ENCODE measurements at places on chromosomes 5 and 9.

DNA sequence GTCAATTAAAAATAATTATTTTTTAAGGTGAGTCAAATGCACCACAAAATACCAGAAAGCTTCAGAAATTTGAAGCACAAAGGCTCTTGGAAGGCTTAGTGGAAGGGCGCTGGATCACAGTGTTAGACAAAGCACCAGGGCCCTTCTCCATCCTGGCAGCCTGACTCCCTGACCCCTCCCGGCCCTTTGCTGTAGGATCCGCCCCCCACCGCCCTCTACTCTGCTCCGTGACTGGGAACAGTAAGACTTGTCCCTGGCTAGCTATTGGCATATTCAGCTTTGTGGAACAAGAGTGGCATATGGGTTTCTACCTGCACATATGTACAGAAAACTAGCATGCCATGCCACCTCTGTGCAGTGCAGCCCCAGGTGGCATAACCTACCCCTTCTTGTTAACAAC, 222.1 kb downstream of the SYK start:
- DNase-seq, result no peak

GRCh38 chr5:150397146-150397781, 15.4 kb downstream of the CD74 start:
- DNase-seq, result no peak

GRCh38 chr9:110330484-110331105, 7.1 kb downstream of the TXNDC8 start:
- no peak for DNase-seq

GRCh38 chr5:79552984-79553383, 39.0 kb upstream of the HOMER1 start:
- DNase-seq, result no peak

DNA sequence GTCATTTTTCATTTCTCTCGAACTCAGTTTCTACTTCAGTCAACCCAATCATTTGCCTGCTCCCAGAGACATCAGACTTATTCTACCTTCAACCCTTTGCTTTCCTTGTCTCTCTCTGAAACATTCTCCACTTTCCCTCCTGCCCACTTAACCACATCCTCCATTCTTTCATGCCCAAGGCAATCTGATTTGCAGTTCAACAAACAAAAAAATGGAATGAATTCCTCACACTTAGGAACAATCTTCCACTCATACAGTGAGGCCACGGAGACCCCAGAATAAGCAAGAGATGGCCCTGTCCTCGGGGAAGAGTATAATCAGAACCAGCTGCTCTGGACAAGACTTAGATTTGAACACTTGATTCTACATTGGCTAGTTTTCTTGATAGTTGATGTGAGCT, 180.5 kb downstream of the RFK start:
- DNase-seq, result no peak

- DNase-seq, result no peak
Observed at GRCh38 chr5:124176692-124177091, 569.7 kb downstream of the ZNF608 start.

GRCh38 chr5:149455889-149456409, 76.9 kb upstream of the IL17B start:
- no peak for DNase-seq

- DNase-seq, result no peak
Observed at GRCh38 chr5:143698574-143698973, 113.4 kb upstream of the HMHB1 start.

DNA sequence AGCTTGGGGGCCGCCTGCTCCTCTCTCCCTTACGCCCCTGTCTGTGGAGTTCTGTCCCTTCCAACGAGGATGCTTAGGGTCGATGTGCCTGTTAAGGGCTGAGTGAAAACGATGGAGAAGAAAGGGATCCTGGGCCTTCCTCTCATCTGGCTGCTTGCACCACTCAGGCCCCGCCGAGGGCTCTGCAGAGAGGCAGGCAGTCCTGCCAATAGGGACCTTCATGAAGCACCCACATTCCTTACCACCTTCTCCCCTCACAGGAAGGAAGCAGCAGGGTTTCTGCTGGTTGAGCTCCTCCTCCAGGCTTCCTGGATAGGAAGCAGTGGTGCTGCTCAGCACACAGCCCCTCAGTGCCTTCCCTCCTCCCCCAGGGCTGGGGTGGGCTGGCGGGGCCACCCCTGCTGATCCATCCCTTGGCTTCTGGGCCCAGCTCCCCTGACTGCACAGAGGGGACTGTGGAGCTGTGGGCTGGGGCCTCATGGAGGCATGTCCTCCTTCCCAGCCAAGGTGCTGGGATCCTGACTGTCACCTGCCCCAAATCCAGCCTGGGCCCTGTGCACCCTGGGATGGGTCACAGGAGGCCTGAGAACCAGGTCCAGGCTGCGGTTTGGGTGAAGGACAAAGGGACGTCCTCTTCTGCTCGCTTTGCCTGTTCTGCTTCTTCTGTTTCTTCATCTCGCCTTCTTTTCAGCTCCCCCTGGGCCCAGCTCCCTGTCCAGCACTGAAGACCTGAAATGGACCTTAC, 50.5 kb downstream of the AHRR start:
- no peak for DNase-seq

DNA sequence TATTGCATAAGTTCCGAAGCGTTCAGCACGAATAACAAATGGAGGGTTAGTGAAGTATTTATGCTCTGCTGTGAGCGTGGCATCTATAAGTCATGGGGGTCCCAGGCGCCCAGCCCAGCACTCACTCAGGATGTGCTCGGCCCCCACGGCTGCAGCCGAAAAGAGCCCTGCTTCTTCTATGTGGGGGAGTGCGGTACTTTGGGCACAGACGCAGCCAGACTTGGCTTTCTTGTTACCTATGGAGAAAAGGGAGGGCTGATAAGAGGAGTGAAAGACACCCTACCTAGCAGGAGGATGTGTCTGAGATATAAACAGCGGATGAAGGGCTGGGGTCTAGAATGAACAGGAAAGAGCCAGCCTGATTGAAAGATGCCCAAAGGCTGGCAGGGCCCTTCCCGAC, 51.4 kb downstream of the MRPL36 start:
- DNase-seq, result no peak

DNA sequence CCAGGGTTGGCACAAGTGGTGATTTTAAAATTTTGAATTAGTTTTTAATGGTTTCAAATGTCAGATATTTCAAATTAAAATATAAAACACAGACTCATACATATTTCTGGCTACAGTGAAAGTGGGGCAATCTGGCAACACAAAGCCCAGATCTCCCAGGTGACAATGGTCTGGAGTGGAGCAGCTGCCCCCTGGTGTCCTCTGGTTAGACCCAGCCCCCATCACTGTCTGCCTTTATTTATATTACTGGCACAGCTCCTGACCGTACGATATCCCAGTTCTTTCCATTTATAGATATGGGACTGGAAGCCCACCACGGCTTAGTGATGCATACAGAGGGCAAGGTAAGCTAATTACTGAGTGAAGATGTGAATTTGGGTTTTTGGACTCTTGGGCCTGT, 37.3 kb downstream of the MACIR start:
- no peak for DNase-seq

GRCh38 chr9:137045294-137046087, 486 bp downstream of the NPDC1 start:
- DNase-seq, result peak; percentile 62

- DNase-seq, result no peak
Observed at GRCh38 chr9:114403153-114403756, 15.5 kb upstream of the AKNA start.

- DNase-seq, result no peak
Observed at GRCh38 chr5:135761746-135762145, 72.7 kb upstream of the SLC25A48 start.

- no peak for DNase-seq
Observed at GRCh38 chr9:126157423-126157822, 169.2 kb upstream of the MVB12B start.

GRCh38 chr9:77938163-77938562, 93.4 kb downstream of the GNAQ start:
- no peak for DNase-seq

DNA sequence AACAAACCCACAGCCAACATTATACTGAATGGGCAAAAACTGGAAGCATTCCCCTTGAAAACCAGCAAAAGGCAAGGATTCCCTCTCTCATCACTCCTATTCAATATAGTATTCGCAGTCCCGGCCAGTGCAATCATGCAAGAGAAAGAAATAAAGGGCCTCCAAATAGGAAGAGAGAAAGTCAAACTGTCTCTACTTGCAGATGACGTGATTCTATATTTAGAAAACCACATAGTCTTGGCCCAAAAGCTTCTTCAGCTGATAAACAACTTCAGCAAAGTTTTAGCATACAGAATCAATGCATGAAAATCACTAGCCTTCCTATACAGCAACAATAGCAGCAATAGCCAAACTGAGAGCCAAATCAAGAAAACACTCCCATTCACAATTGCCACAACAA, 333.7 kb upstream of the EDIL3 start:
- DNase-seq, result no peak

DNA sequence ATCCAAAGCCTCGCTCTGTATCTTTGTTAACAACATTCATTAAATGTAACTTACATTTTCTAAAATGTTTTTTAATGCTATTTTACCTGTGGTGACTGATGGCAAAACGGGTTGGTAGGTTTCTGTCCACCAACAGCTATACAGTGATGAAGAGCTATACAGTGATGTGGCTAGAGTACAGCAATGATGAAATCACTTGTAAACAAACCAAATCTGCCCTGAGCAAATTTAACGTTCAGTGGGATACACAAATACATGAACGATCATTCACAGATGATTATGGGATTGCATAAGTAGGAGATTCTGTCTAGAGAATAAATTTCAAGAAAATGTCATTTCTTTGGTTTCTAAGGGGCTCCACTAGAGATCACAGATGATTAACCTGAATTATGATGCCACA, 132.7 kb downstream of the MPDZ start:
- no peak for DNase-seq

GRCh38 chr5:132854301-132854700, 12.0 kb downstream of the GDF9 start:
- DNase-seq, result no peak

DNA sequence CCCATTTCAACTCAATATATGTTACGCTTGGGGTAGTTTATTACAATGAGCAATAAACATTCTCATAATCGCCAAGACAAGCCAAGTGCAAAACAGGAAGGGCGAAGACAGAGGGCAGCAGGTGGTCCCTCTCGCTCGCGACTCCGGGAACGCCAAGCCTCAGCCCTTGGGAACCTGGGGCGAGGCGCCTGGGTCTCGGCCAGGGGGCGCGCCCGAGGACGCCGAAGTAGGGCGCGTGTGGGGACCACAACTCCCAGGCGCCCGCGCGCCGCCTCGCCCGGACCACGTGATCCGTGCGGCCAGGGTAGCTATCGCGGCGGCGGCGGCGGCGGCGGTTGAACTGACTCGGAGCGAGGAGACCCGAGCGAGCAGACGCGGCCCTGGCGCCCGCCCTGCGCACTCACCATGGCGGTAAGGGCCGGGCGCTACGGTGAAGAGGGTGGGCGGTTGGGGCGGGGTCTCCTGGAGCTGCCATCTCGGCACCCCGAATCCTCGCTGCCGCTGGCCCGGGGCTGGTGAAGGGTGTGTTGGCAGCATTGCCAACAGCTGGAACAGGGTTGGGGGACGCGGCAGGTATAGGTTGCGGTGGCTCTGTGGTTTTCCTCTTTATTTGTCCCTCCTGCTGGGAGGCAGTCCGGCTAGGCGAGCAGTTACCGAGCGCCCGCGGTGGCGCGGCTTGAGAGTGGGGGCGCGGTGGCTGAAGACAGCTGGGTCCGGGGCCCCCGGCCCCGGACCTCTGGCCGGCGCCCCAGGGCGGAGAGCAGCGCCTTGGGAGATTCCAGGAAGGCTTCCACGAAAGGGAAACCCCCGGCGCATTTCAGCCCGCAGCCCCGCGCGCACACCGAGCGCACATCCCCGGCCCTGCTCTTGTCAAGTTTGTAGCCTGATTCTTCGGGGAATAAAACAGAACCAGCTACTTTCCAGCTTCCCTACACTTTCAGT, at the start of gene SLC31A2:
TSS of gene SLC31A2 (plus strand) at position 338 of the 942 bp plus-strand sequence. CDS start at position 406, 68 bp downstream.
- peak; percentile 86 for DNase-seq

GRCh38 chr5:27682600-27682999, 644.2 kb upstream of the CDH9 start:
- no peak for DNase-seq

- DNase-seq, result no peak
Observed at GRCh38 chr5:155193029-155193428, 179.5 kb downstream of the KIF4B start.
